GOT3 (cell line): ENCODE measurements at places on chromosomes 7 and 10.

- DNase-seq: no peak
Observed at GRCh38 chr10:125926247-125926646, 29.9 kb downstream of the FANK1 start.

DNA sequence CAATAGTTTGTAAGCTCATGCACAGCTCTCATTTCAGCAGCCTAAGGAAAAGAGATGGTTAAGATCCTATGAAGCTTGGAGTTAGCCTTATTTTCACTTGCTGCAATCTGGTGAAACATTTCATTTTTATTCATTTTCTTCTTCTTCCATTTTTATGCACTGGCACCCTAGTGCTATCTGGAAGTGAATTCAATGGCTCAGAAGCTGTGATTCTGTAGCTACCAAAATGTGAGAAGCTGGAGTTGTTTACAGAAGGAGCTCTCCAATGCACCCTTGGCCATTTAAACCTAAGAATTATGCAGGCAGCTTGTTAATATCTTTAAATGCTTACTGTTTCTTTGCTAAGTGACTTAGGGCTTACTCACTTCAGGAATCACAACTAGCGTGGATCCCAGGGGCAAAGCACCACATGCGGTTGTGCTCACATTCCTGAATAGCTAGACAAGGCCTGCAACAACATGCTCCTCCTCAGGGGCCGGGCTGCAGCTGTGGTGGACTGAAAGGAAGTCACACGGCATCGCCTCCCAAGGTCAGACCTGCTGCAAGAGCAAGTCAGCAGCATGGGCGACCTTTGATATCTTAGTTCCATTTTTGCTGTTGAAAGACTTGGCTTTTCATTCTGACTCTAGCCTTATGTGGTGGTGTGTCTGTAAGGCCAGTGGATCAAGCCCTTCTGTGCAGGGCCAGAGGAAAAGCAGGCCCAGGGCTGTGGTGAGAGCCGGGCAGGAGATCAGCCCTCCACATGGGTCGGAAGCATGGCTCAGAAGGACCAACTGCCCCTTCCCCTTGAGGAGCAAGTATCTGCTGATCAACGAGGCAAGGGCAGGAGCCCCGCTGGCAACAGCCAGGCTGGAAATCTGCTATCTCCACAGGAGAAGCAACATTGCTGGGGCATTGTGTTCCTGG, 91.9 kb upstream of the MBL2 start:
- DNase-seq: peak; percentile 52

- no peak for DNase-seq
Observed at GRCh38 chr7:122802301-122802751, 83.9 kb downstream of the CADPS2 start.

DNA sequence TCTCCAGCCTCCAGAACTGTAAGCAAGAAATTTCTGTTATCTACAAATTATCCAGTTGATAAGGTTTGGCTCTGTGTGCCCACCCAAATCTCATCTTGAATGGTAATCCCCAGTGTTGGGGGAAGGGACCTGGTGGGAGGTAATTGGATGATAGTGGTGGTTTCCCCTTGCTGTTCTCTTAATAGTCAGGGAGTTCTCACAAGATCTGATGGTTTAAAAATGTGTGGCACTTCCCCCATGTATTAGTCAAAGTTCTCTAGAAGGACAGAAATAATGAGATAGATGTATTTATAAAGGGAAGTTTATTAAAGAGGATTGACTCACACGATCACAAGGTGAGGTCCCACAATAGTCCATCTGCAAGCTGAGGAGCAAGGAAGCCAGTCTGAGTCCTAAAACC, 56.2 kb upstream of the APBB1IP start:
- DNase-seq: no peak

- DNase-seq: no peak
Observed at GRCh38 chr10:33370434-33370930, 36.0 kb upstream of the NRP1 start.

- no peak for DNase-seq
Observed at GRCh38 chr10:125782616-125783015, 7.0 kb upstream of the MMP21 start.

DNA sequence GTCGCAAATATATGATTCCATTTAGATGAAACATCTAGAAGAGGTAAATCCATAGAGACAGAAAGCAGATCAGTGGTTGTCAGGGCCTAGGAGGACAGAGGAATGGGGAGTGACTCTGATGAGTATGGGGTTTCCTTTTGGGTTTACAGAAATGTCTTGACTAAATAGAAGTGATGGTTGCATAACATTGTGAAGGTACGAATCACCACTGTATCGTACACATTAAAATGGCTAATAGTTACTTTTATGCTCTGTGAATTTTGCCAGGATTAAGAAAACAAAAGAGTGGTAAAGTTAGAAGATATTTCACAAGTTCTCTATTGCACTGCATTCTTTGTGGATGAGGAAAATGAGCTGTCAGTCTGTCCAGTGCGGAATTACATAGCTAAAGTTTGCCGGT, 407.4 kb downstream of the KCNMA1 start:
- DNase-seq: no peak

DNA sequence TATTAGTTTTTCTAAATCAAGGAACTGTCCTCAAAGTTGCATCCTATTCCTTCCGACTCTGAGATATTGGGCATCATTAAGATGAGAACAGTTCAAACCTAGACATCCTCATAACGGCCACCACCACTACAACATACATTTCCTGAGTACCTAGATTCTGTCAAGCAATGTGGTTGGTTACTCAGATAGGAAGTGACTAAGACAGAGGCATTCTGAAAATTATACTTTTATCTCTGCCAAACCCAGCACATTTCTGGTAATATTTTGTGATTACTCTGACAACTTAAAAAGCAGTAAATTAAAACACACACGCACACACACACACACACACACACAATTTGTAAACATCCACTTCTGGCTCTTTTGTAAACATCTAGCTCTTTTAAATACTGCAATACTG, 291.2 kb upstream of the MEOX2 start:
- no peak for DNase-seq

- no peak for DNase-seq
Observed at GRCh38 chr10:8365935-8366911, 311.7 kb downstream of the GATA3 start.

DNA sequence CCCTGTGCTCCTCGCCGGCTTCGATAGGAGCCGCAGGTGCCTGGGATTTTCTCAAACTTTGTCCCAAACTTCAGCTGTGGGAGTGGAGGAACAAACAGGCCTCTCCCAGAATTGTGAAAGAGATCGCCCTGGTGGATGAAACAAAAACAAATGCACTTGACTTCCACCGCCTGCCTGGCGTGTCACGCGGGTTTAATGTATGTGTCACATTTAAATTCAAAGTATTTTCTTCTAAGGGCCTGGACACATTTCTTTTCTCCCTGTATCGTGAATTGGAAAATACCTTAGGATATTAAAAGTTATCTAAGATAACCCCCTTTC, 694 bp upstream of the WASL start:
- no peak for DNase-seq

- DNase-seq: no peak
Observed at GRCh38 chr7:132461032-132461592, 115.2 kb downstream of the PLXNA4 start.

DNA sequence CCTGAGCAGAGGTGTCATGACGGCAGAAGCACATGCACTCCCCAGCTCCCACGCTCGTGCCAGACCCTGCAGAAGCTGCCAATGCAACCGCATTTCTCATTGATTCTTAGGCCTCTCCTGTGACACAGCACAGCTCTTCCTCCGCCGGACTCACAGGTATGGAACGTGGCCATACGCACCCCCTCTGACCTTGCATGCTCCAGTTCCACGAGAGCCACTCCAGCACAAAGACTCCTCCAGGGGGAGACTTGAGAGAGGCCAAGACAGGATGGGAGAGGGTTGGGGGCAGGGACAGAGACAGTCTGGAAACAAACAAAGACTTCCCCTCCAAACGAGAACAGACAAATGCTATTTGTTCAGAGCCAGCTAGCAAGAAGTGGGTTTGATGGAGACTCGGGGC, 124.3 kb upstream of the PPP2R2D start:
- DNase-seq: no peak

- no peak for DNase-seq
Observed at GRCh38 chr7:22841954-22842353, 19.3 kb upstream of the TOMM7 start.
